Iris pigment epithelial cell (primary cell): ENCODE measurements at places on chromosomes 5 and 9.

DNA sequence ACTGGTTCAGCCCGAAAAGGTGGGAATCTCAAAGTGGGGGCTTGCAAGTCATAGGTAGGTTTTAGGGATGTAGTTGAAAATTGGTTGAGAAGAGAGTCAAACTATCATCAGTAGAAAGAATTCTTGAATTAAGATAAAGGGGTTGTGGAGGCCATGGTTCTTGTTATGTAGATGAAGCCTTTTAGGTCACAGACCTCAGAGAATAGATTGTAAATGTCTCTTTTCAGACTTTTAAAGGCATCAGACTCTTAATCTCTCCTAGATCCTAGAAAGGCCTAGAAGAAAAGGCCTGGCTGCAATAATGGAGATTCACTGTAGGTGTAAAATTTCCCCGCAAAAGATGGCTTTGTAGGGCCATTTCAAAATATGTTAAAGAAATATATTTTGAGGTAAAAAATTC, 96.4 kb downstream of the PSAT1 start:
- DNase-seq = no peak

DNA sequence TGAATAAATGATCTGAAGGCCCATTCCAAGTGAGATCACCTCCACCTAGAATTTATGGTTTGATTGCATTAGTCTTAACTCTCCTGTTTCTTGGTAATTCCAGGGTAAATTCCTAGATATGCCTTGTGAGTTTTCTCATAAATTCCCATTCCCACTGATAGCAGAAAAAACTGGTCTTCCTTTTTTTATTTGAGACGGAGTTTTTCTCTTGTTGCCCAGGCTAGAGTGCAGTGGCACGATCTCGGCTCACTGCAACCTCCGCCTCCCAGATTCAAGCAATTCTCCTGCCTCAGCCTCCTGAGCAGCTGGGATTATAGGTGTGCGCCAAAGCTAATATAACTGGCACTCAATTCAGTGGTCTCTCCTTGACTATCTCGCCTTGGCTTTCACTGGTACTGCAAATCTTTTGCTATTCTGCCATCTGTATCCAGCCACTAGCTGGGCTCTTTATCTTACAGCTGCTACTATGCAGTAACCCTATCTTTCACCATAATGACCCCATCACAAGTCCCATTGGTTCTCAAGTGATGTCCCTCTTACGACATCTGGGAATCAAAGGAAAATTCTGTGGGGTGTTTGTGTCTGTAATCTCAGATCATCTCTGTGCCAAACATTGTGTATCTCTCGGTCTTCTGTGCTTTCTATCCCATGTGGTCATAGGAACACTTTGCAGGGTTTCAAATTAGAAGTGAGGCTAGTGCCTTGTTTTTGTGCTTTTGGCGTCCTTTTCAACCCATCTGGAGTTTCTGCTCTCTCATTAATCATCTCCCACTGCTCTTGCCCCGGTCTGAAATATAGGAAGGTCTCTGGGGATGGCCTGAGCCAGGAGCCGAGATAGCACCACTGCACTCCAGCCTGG, 14.4 kb downstream of the HNRNPK start:
- DNase-seq = peak; percentile 29

DNA sequence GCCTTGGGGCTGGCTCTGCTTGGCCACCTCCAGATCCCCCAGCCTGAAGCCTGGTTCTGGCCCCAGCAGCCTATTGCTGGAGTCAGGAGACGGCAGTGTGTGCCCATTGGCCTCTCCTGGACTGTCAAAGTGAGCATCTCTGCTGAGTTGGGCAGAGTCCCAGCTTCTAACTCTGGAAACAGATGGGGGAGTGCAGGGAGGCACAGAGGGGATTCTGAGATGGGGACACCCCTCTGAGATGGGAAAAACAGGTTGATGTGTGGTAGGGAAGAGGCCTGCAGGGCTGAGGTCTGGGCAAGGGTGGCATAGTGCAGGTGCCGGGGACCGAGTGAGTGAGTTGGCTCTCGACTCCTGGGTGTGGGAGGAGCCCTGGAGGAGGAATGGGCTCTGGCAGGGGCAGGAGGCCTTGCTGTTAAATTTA, 27.5 kb downstream of the PHF2 start:
- no peak for DNase-seq

DNA sequence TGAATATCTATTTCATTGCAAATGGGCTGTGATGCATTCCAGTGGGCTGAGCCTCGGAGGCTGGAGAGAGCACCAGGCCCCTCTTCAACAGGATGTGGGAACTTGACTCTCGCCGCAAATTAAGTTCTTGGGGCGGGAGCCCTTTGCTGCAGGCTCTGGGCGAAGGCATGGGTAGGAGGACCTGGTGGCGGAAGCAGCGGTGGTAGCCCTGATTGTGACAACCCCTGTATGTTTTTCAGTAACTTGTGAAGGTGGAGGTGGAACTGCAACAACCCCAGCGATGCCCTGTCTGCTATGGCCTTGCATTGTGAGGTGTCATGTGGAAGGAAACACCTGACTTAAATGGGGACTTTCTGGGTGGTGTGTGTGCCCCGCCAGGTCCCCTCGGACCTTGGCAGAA, 9.4 kb downstream of the FYB1 start:
- DNase-seq = no peak

DNA sequence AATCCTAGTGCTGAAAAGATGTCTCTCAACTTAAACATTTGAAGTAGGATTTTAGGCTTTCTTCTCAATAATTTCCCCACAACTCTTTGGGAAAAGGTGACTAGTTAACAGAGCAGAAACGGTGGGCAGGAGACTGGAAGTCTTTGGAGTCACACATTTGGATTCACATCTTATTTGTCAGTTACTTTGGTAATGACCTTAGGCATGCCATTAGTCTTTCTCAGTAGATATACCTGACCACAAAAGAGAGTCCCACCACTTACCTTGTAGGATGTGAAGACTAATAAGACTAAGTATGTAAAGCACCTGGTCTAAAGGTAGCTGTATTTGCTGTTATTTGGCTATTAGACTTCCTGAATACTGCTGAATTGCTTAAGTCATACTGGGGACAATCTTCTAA, 35.4 kb downstream of the DAP start:
- DNase-seq = no peak

DNA sequence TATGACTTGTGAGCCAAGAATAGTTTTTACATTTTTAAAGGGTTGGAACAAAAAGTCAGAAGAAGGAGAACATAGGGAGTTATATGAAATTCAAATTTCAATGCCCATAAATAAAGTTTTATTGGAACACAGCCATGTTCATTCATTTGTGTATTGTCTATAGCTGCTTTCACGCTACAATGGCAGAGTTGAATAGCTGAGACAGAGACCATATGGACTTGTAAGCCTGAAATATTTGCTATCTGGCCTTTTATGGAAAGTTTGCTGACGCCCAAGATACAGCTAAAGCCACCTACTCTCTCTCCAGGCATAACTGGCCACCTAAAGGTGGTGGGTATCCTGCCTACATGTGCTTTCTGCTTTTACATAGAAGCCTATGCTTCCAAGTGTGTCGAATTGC, 10.9 kb downstream of the DAB2IP start:
- no peak for DNase-seq

GRCh38 chr5:168109441-168109840, 182.0 kb upstream of the WWC1 start:
- DNase-seq = no peak

DNA sequence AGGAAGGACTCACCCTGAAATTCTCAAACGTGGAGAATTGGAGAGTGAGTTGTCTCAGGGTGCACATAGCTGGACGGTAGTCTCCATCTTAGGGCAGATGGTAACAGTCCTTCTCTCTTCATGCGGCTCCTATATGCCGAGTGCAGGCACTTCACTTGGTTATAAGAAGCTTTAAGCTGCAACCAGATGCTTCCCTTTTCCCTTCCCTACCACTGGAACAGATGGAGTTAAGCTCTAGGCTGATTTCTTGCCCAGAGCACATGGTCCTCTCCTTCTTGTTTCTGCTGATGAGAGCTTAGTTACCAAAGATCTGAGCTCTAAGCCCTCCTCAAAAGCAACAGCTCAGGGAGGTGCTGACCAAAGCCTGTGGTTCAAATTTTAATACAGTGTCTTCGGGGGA, 355.7 kb downstream of the ARHGEF28 start:
- DNase-seq = no peak

DNA sequence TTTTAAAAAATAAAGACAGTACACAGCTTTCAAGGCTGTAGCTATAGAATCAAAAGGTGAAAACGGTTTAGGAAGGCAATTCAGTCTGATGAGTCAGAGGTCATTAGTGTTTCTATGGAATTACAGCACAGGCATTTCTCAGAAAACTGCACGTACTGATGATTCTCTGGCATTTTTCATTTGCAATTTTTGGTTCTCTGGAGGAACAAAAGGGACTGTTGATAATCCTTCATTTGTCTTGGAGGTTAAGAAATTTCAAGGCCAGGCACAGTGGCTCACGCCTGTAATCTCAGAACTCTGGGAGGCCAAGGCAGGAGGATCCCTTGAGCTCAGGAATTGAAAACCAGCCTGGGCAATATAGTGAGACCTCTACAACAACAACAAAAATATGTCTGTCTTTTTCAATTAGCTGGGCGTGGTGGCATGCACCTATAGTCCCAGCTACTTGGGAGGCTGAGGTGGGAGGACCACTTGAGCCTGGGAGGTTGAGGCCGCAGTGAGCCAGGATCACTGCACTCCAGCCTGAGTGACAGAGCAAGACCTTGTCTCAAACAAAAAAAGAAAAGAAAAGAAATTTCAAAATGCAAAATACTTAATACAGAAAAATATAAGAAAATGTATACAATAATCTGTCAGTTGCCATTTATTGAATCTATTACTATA, 27.3 kb downstream of the NR6A1 start:
- peak; percentile 34 for DNase-seq
